Gastrocnemius medialis (tissue), 4 donors: ENCODE measurements at places on chromosomes 3 and 15.

DNA sequence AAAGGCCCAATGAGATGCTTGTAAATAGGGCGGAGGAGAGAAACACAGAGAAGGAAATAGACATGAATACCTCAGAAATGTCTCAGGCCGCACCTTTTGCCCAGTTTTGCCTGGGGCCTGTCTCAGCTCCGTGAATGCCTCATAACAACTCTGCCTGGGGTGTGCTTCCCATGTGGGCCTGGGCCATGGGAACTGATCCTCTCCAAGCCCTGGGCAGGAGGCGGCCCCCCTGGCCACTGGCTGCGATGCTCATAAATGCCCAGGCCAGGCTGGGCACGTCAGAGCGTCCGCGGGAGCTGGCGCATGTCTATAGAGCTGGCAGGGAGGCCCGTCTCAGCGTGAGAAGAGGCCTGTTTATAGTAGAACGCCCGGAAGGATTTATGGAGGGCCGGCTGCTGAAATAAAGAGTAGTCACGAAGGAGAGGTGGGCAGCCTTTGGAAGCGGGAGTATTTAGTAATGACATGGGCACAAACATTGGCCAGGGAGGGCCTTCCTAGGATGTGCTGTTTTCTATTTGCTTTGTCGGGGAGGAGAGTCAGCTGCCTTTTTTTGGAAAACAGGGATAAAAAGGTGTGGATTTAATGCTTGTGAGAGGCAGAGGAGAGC is 85.9 kb upstream of the IGF1R start:
- DNase-seq = no peak

- no peak for DNase-seq
Measured at GRCh38 chr15:48544778-48545177, 100.7 kb downstream of the FBN1 start.

- peak; percentile 60 for DNase-seq
Measured at GRCh38 chr15:31345606-31346366, 19.2 kb downstream of the KLF13 start.

- no peak for DNase-seq
Measured at GRCh38 chr15:83475551-83475950, 28.4 kb downstream of the SH3GL3 start.
